ENCODE measurements at places on chromosomes 7 and 10.

GRCh38 chr7:82816272-82816671, 346.4 kb downstream of the PCLO start:
- DNase-seq = no peak

- no peak for DNase-seq
Measured at GRCh38 chr7:7668706-7669105, 28.2 kb downstream of the UMAD1 start.

GRCh38 chr7:3034591-3035150, 9.0 kb downstream of the CARD11 start:
- no peak for DNase-seq

DNA sequence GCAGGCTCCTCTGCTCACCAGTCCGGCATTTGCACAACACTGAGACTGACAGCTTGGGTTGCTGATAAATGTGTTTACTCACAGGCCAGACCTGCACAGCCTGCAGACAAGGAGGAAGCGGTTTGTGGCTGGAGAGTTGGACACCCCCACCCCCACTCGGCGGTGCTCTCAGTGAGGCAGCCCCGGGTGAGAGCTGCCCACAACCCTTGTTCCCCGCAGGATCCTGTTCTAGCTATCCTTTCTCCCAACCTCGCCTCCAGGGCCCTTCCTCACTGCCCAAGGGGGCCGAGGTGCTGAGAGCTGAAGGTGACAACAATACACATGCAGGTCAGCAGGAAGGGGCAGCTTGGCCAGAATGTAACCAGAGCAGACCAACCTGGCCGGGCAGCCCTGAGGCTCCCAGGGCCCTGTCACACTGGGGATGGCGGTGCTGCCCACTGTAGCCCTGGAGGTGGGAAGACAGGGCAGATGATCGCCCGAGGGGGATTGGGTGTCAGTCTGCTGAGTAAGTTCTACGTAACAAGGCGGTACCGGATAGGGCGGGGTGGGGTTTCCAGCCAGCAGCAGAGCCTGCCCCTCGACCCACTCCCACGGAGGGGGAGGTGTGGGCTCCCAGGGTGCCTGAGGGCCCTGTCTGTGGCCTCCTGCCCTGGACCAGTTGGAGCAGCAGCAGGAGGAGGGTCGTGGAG, 2.1 kb upstream of the ADAM8 start:
- no peak for DNase-seq

DNA sequence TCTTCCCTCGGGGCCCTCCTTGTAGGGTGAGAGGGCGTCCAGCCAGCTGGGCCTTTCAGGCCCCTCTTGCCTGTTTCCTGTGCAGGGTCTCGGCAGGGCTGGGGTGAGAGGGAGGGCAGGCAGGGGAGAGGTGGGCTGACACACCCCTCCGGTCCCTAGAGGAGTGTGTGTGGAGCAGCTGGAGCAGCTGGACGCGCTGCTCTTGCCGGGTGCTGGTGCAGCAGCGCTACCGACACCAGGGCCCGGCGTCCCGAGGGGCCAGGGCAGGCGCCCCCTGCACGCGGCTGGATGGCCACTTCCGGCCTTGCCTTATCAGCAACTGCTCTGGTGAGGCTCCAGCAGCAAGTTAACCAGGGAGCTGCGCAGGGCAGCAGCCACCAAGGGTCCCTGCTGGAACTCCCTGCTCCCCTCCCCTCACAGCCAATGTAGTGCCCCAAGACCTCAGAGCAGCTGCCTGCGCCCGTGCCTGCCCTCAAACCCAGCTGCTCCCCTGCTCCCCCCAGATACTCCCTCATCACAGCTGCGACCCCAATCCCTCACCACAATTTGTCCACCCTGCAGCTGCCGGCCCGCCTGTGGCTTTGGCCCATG, 15.7 kb upstream of the ZNF862 start:
- DNase-seq = peak; percentile 25

GRCh38 chr7:16055263-16055976, 365.9 kb downstream of the CRPPA start:
- no peak for DNase-seq

- no peak for DNase-seq
Measured at GRCh38 chr7:43768887-43769272, 10.4 kb downstream of the BLVRA start.

Measured in skeletal muscle cell (primary cell).